Hepatocyte (in vitro differentiated cells): ENCODE measurements at places on chromosomes 11 and 22.

DNA sequence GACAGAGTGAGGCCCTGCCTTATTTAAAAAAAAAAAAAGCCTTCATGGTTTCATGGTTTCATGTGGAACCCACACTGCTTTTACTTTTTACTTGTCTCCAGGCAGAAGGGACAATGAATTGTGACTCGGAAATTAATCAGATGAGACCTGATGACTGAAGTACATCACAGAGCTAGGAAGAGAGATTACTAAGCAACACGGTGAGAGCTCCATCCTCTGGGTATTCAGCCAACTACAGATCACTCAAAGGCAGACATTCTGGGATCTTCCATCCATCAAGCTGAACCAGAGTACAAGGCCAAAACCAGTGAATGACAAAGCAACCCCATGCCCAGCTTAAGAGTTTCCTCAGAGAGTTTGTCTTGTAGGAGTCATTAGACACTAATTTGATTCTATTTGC is 433.2 kb downstream of the SOX6 start:
- DNase-seq: no peak

- peak; percentile 78 for DNase-seq
Observed at GRCh38 chr11:43567396-43567975, 113.1 kb upstream of the HSD17B12 start.

GRCh38 chr11:34564406-34564805 is 50.8 kb upstream of the ELF5 start:
- no peak for DNase-seq

DNA sequence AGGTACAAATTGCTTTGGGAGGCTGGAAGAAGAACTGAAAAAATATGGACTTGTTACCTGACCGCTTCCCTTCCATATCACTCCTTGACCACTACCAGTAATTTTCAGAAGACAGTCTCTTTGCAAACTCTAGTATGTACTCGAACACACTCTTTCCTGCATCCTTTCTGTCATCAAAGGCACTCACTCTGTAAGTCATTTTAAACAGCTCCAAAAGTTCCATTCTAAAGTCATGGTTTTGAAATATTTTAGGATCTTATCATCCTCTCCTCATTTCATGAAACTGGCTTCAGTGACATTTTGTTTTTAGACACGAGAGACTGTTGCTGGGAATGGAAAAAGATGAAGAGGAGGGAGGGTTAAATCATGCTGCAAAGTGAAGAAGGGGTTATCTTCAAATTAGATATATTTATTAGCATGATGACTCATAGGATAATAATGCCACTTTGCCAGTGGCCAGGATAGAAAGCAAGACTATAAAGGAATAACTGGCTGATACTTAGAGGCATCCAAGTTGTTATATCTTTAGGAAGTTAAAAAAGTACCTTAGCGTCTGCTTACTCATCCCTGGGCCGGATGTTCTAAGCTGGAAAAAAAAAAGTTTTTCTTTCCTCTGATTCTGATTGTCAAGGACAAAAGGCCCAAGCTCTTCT is 549.3 kb downstream of the METTL15 start:
- DNase-seq: no peak

GRCh38 chr11:3008746-3009336 is 16.7 kb upstream of the NAP1L4 start:
- no peak for DNase-seq
